Cardiac fibroblast (primary cell): ENCODE measurements at places on chromosomes 16 and 17.

GRCh38 chr17:56502120-56502654, 91.3 kb upstream of the NOG start:
- DNase-seq, result no peak

DNA sequence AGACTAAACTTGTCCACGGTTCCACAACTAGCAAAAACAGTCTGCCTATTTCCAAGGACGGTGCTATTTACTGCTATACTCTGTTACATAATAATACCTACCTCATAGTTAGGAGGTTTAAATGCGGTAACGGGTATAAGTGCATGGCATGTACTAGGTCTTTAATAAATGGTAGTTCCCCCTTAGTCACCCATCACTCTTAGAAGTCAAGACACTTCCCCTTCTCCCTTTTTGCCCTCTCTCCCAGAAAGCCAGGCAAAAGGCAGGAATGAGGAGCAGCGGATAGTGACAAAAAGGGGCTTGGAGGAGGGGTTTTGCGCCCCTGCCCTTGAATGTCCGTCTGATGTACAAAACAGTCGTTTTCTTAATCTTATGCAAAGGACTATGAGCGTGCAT, 1.1 kb upstream of the LSM12 start:
- DNase-seq, result no peak

DNA sequence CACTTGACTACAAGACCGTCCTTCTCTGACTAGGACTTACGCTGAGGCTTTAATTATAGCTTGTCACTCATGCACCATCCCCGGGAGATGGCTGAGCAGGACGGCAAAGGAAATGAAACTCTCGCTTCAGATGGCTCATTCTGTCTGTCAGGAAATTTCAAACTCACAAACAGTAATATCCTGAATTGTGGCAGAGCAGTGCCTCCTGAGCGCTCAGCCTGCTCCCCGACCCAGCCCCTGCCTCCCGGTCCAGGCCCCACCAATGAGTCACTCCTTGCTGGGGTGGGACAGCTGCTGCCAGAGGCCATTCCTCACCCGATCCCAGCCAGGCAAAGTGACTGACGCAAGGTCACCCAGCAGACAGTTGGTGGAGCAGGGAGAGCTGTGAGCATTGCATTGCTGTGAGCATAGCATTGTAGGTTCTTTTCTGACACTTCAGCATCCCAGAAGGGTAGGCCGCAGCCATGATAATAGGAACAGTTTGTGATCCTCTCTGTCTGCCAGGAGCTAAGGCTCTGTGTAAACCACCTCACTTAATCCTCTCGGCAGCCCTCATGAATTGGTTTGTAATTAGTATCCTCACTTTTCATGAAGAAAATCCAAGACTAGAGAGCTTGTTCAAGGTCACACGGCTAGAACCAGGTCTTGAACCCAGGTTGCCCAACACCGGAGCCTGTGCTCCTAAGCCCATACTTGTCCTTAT, 20.9 kb downstream of the CCDC182 start:
- DNase-seq, result no peak

GRCh38 chr17:27478901-27479538, 22.8 kb downstream of the KSR1 start:
- no peak for DNase-seq
